ENCODE measurements at places on chromosomes 2 and 18. TPM values are rescaled to one million over a fixed set of nuclear protein-coding genes. Genes with fewer than 3 reads are reported as not detected.

DNA sequence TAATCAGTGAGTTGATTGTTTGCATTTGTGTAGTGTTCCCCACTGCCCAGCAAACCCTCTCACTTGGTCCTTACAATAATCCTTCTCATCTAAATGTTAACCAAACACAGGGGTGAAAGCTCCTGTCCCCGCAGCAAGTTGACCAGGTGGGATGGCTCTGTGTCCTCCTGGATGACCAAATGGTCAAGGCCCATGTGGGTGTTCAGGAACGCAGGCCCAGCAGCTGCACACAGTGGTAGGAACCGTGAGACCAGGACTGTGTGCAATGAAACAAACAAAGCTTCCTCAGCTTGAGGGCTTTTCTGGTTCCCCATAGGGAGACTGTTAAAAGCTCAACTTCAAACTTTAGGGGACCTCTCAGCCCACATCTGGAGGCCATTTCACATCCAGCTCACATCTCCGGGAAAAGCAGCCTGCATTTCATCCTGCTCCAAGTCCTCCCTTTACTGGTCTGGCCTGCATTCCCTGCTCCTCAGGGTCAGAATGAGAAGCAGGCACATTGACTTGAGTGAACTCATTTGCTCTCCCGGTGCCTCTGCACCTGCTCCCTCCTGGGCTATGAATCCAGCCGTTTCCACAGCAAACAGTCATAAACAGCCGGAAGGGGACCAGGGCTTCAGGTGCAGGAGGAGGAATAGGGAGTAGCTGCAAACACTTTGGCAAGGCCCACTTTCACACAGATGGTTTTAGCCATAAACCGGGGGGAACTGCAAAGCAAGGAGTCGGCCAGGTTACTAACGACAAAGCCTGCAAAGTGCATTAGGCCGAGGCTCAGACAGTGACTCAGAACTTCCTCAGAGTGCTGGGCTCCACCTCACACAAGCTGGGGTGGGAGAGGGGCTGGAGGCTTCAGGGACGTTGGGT is 144.7 kb downstream of the CAPN13 start:
- no peaks in the 10 kb centered on the region for H3K27me3 ChIP-seq
- no peak for DNase-seq
- no peaks in the 10 kb centered on the region for H3K4me1 ChIP-seq
- H3K4me3 ChIP-seq, result no peak overlapping the region

HRH4 gene
- not detected for polyA plus RNA-seq

CACNB4 gene
- polyA plus RNA-seq, result 0.22 TPM

DNA sequence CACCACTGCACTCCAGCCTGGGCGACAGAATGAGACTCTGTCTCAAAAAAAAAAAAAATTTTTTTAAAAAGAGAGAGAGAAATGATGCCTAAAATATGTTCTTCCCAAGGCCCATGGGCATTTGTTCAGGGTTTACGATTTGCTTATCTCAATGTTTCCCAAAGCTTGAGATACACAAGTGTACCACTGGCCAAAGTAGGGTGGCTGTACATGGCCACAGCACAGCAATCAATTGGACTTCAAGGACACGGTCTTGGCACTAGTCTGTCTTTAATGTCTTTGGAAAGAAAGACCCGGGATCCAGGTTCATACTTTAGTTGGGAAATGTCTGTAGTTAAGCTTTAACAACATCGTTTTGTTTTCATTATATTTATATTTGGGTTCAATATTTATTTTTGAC is 9.5 kb upstream of the CATIP start:
- H3K4me1 ChIP-seq, result no peaks in the 10 kb centered on the region
- H3K36me3 ChIP-seq, result peaks cover 41% of the 10 kb centered on the region
- no peak overlapping the region for H3K4me3 ChIP-seq
- DNase-seq, result no peak

GRCh38 chr18:13239171-13239956 is 20.8 kb downstream of the LDLRAD4 start:
- no peaks in the 10 kb centered on the region for H3K27me3 ChIP-seq
- no peaks in the 10 kb centered on the region for H3K4me1 ChIP-seq
- no peak for DNase-seq
- H3K27ac ChIP-seq, result no peak overlapping the region
- H3K36me3 ChIP-seq, result no peaks in the 10 kb centered on the region
- H3K4me3 ChIP-seq, result no peak overlapping the region

DNA sequence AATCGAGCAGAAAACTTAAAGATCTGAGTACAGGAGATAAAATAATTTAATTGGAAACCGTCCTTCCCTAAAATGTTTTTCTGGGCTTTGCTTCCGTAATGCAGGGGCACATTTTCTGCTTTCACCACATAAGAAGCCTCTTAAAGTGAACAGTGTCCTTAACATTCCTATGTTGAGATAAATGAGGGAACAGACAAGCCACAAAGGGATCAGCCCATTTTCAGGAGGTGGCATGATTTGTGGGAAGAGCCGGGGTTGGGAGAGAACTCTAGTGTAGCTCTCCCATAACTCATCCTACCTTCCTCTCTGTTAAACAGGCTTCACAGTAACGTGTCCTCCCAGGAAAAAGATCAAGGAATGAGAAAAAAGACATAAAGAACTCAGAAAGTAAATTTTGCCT is 56.9 kb upstream of the ACVR1C start:
- no peaks in the 10 kb centered on the region for H3K36me3 ChIP-seq
- no peak overlapping the region for H3K27ac ChIP-seq
- no peak for DNase-seq
- no peak overlapping the region for H3K4me3 ChIP-seq
- no peaks in the 10 kb centered on the region for H3K4me1 ChIP-seq

VWC2L gene
- not detected for polyA plus RNA-seq

STARD6 gene
- polyA plus RNA-seq, result not detected
